ENCODE measurements at places on chromosomes 7 and 10.
A peak's percentile ranks its signal among the peaks of the same experiment; 100 is the strongest.

DNA sequence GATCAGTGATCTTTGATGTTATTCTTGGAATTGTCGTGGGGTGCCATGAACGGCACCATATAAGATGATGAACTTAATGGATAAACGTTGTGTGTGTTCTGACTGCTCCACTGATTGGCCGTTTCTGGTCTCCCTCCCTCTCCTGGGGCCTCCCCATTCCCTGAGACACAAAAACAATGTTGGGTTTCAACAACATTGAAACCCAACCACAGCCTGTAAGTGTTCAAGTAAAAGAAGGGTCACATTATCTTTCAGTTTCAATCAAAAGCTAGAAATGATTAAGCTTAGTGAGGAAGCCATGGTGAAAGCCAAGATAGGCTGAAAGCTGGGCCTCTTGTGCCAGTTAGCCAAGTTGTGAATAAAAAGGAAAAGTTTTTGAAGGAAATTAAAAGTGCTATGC is 19.5 kb downstream of the EN2 start:
- no peak for DNase-seq

GRCh38 chr7:130758429-130759056 is 24.5 kb upstream of the KLF14 start:
- no peak for DNase-seq

DNA sequence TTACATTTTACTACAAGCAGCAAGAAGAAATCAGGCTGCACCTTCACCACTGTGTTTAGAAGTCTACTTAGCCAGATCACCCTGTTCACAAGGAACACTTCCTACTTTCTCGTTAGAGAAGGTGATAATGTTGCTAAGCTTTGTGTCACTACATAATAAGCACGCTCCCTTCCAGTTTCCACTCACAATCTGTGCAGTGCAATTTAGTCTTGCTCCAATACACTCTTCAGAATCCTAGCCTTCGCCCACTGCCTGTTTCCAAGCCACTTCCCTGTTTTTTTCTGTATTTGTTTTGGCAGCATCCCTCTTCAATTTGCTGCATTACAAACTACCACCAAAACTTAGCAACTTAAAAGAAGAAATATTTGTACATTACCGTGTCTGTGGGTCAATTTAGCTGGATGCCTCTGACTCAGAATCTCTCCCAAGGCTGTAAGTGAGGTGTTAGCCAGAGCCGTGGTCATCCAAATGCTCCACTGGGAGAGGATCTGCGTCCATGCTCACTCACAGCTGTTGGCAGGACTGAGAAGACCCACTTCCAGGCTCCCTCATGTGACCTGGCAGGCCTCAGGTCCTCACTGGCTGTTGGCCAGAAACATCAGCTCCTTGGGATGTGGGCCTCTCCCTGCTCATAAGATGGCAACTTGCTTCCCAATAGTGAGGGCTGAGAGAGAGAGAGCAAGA is 110.4 kb downstream of the PON1 start:
- no peak for DNase-seq

- no peak for DNase-seq
Observed at GRCh38 chr10:94630017-94630688, 53.4 kb upstream of the CYP2C18 start.

- no peak for DNase-seq
Observed at GRCh38 chr10:3774814-3775695, 10.0 kb downstream of the KLF6 start.

GRCh38 chr10:98295401-98295811 is 27.4 kb upstream of the LOXL4 start:
- no peak for DNase-seq

DNA sequence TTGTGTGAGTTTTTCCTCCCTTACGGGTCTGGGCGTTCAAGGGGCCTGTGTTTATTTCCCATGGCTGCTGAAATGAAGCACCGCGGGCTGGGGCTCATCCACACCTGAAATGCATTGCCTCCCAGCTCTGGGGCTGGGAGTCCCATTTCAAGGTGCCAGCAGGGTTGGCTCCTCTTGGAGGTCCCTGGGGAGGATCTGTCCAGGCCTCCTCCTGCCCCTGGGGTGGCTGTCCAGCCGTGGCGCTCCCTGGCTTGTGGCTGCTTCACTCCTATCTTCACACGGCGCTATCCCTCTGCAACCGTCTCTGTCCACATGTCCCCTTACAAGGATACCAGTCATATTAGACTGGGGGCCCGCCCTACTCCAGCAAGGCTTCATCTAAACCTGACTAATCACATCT is 41.1 kb upstream of the CNPY1 start:
- no peak for DNase-seq

GRCh38 chr10:126525326-126525725 is 137.0 kb upstream of the ADAM12 start:
- no peak for DNase-seq

GRCh38 chr7:155377838-155378579 is 79.9 kb upstream of the EN2 start:
- DNase-seq = no peak

DNA sequence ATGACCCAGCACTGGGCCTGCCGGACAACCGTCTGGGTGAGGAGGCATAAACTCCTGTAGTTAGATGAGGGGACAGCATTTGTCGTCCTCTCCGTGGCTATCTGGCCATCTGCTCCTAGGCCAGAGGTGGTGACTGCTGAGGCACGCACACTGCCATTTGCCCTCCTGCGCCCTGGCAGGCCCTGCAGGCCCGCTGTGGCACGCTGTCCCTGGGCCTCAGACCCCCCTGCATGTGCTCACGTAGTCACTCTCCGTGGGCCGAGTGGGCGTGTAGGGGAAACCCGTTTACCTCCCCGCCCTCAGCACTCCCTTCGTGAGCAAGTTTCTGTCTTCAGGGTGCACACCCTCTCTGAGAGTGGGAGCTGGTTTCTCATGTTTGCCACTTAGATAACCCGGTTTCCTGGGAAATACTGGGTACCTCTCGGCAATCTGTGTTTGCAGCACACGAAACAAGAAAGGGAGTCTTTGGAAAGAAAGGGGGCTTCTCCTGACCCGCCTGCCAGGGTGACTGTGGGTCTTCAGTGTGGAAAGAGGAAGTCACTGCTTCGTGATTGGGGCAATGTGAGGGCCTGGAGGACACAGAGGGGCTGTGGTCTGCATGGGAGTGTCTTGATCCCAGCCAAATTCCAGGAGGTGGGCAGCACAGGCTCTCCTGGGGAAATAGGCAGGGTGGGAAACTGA is 10.8 kb downstream of the ADAMTS14 start:
- no peak for DNase-seq

- no peak for DNase-seq
Observed at GRCh38 chr7:123652406-123652805, 3.3 kb upstream of the LMOD2 start.

GRCh38 chr10:133307776-133308420 is 774 bp downstream of the TUBGCP2 start:
- peak; percentile 79 for DNase-seq

DNA sequence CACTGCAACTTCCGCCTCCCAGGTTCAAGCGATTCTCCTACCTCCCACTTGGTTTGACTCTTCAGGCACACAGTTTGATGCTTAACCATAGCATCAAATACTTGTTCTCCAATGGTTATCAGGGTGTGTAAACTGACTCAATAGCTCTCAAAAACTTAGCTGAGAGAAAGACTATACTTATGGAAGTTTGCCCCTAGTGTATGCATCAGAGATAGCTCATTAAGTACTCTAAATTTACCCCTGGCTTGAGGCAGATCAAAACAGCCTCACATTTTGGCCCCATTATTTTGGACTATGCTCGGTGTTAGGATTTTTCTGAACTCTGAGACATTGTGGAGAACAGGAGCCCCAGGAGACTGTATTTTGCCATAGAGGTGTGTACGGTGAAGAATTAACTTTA is 40.8 kb upstream of the SLC35B4 start:
- no peak for DNase-seq

- DNase-seq = no peak
Observed at GRCh38 chr10:73251683-73252444, 580 bp downstream of the MRPS16 start.

DNA sequence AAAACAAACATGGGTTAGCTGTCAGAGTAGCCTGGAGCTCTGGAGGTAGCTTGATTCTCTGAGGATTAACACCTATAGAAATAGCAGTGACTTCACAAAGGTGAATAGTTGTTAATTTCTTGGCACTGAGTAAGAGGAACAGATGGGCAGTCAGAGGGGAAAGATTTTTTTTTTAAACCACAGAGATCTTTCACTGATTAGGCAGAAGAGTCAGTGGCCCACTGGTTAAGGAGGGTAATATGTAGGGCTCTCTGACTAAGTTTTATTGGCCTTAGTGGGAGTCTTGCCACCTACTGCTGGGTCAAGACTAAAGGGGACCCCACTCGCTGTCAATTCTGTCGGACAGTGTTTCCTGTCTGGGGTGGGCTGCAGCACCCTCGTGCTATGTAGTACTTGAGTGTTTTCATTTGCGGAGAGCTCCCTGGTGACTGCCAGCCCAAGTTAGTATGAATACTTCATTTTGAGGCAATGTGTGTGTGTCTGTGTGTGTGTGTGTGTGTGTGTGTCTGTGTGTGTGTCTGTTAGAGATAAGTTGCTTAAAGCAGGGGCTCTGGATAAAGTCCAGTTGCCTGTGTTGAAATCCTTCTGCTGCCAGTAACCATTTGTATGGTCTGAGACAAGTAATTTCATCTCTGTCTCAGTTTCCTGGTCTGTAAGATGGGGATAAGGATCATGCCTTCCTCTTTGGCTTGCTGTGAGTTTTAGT is 145.2 kb downstream of the ARID5B start:
- DNase-seq = no peak

- DNase-seq = no peak
Observed at GRCh38 chr7:100352984-100353684, 4.8 kb upstream of the PILRB start.

DNA sequence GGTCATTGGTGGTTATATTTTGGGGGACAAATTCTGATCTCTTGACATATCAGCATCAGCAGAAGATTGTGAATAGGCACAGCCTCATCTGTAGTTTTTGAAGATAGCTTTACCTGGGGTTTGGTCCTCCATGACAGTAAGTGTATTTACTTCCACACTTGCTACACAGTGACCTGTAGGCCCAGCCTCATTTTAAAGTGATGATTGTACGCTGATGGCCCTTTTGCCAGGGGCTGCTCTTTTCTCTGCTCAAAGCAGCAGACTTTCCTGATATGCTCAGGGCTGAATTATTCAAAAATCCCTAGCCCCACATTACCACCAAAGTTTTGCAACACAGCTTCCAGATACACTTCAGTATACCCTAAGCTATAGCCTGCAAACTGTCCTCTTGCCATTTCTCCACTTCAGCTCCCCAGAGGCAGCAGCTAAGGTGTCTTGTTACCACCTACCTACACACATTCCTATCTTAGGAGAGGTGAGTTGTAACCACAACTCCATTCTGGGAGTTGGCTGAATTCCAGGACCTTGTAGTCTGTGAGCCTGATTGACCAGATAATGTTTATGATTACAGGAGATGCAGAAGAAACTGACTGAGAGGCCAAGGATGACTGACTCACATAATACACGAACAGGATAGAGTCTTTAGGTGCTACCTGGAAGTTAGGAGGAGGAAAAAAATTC is 6.0 kb downstream of the ASB4 start:
- no peak for DNase-seq

DNA sequence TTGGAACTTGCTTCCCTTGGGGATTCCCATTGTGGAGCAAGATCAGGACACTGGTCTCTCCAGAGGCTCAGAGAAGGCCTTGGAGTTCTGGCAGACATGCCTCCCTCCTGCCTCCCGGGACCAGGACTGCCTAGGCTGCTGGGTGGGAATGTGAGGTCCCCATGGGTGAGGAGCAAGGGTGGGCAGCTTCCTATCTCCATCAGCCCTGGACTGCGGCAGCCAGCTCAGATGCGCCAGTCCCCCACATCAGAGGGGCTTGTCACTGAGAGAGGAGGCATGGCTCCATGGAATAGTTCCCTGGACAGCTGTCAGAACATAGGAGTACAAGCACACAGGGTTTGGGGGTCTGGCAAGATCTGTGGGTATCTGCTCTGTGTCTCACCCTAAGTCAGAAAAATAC is 17.3 kb downstream of the GPR26 start:
- no peak for DNase-seq

GRCh38 chr10:50648089-50648934 is 24.6 kb upstream of the SGMS1 start:
- DNase-seq = no peak

- DNase-seq = no peak
Observed at GRCh38 chr10:66283874-66284464, 641.9 kb upstream of the LRRTM3 start.

DNA sequence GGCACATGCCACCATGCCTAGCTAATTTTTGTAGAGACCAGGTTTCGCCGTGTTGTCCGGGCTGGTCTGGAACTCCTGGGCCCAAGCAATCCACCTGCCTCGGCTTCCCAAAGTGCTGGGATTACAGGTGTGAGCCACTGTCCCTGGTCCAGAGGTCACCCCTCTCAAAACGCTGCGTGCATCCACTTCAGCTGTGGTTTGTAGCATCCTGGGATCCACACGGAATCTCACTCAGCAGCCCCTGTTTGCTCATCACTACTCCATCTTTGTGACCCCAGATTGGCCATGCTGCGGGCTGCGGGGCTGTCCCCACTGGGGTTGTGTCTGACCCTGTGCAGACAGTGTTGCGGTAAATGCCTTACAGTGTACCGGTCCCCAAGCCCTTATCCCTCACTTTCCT is 3.5 kb downstream of the INPP5A start:
- no peak for DNase-seq

DNA sequence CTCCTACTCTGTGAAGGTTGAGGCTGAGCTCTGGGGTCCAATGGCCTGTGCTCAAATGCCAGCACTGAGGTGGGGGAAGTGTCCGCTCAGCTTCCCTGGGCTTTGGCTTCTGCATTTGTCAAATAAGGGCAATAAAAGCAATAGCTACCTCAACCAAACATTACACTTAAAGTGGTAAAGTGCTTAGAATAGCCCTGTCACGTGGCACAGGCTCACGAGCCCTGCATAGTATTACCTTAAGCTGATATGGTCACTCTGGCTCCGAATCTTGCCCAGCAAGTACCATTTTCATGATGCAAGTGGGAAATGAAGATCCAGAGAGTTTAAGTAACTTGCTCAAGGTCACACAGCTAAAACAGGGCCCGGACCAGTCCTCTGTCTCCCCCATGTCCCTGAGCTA is 451.1 kb upstream of the ZMIZ1 start:
- no peak for DNase-seq

DNA sequence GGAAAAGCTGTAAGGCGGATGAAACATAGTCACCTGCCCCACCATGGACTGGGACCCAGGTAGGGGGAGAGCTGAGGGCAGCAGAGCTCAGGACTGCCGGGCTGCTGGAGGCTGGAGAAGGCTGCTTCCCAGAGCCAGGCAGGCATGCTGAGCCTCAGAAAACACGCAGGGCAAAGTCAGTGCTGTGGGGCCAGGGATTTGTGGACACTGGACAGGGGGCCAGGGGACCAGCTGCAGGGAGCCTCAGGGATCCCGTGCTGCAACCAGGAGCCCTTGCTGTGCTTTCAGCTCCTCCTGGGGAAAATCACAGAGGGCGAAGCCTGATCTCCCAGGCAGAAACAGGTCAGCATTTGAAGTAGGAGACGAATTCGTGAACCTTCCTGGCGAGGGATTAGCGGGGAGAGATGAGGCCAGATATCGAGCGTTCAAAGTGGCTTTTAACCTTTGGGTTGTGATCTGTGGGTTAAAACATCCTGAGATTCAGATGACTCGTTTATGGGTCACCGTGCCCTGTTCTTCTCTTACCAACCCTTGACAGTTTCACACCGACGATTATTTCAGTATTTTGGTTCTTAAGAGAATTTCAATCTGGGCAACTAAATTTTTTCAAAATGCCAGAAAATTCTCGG is 85.6 kb upstream of the SHH start:
- DNase-seq = no peak

Data from activated CD8-positive, alpha-beta memory T cell treated with anti-CD3 and anti-CD28 coated beads for 1 hour (primary cell).